ENCODE measurements at places on chromosomes 3 and 15.

- no peak for DNase-seq
These were observed 86.2 kb upstream of the CMSS1 start for GRCh38 chr3:99731499-99731898.

GRCh38 chr3:176971613-176972174 is 225.6 kb downstream of the TBL1XR1 start:
- no peak for DNase-seq

- DNase-seq: no peak
These were observed 1120.7 kb upstream of the ALCAM start for GRCh38 chr3:104245981-104246380.

DNA sequence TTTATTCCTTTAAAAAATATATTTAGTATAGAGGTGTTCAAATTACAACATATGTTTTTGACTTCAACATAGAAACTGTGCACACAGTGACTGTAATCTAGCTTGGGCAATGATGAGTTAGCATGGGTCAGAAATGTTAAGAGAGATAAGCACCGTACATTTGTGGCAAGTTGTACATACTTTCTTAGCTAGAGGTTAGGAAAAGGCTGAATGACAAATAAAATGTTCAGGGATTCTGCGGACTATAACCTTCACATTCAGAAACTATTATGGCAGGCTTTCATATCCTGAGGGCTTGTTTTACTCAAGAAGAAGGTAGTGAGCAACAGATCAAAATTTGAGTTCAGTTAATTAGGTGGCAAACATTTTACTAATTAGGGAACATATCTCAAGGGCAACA is 379.7 kb upstream of the EPHA6 start:
- no peak for DNase-seq

All from DMS153 (cell line).